ENCODE measurements at places on chromosomes 5 and 9.

DNA sequence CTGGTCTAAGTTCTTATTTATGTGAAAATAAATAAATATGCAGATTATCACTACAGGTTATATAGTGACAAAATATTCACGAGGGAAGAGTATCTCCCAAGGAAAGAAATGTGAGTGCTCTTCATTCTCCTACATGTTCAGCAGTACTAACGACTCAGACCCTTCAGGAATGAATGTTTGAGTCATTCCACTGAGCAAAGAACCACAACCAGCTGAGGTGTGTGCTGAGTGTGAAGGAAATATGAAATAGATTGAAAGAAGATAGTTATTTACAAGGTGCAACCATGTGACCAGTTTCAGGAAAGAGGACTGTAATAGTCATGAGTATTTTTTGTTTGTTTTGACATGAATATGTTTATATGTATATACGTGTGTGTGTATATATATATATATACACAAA lies 228.7 kb downstream of the TUSC1 start:
- no peak for DNase-seq

DNA sequence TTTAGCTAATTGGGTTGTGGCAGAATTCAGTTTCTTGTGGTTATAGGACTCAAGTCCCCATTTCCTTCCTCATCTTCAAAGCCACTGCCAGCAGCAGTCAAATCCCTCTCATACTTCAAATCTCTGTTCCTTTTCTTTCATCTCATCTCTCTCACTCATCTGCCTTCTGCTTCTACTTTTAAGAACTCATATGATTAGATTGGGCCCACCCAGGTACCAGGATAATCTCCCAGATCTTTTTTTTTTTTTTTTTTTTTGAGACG lies 8.0 kb upstream of the REEP5 start:
- no peak for DNase-seq

DNA sequence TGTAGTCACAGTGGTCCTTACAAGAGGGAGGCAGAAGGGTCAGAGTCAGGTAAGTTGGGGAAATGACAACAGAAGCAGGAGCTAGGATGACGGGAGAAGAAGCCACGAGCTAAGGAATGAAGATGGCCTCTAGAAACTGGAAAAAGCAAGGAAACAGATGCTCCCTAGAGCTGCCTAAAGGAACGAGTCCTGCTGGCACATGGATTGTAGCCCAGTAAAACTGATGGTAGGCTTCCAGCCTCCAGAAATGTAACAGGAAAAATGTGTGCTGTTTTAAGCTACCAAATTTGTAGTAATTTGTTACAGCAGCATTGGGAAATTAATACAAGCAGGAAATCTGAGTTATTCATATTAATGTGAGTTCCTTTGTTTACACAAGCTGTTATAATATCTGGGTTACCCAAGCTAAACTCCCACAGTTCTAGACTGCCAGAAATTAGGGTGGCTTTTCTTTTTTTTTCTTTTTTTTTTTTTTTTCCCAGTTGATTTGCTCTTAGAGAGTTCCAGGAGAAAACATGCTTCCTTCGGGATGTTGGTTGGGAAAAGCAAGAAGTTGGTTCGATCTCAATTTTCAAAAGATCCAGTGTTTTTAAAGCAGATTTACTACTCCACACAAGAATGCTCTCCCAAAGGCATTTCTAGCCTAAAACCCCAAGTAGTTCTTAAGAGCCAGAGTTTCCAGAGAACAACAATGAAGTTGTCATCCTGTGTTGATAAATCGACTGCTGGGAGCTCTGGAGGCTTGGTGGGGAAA lies 400.0 kb upstream of the SLC24A2 start:
- DNase-seq: no peak

DNA sequence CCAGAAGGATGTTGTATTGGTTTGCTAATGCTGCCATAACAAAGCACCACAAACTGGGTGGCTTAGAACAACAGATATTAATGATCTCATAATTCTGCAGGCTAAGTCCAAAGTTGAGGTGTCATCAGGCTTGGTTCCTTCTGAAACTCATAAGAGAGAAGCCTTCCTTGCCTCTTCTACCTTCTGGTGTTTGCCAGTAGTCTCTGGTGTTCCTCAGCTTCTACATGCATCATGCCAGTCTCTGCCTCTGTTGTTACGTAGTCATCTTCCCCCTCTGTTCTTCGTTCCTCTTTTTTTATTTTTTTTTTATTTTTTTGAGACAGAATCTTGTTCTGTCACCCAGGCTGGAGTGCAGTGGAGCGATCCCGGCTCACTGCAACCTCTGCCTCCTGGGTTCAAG lies 61.8 kb downstream of the LRRC70 start:
- DNase-seq: no peak

GRCh38 chr5:150918613-150919012 lies 13.8 kb upstream of the ZNF300 start:
- no peak for DNase-seq

GRCh38 chr9:81826517-81826906 lies 101.7 kb upstream of the SPATA31D4 start:
- no peak for DNase-seq

DNA sequence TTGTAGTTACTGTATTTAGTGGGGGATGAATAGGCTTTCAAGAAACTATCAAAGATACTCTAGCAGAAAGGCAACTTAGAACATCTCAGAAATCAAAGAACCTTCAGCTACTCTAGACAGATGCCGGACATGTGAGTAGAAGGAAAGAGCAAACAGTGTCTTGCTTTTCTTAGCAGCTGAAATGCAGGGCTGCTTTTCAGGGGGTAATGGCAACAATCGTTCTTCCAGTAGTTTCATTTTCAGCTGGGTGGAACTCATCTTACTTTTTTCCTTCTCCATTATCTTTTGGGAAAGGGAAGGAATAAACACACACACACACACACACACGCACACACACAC lies 281.6 kb downstream of the CRB2 start:
- DNase-seq: no peak

GRCh38 chr5:147805030-147805454 lies 22.5 kb upstream of the JAKMIP2 start:
- no peak for DNase-seq

DNA sequence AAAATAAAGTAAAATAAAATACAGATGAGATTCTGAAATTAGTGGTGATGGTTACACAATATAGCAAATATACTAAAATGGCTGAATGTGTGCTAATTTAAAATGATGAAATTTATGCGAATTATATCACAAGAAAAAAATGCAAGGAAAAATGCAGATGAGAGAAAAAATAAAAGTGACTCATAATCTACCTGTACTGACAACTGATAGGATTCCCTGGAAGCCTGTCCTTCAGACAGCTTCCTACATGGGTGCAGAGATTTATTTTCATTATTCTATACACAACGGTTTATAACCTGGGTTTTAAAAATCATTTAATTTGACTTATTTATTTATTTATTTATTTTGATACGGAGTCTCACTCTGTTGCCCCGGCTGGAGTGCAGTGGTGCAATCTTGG lies 5.8 kb upstream of the NCS1 start:
- DNase-seq: no peak

DNA sequence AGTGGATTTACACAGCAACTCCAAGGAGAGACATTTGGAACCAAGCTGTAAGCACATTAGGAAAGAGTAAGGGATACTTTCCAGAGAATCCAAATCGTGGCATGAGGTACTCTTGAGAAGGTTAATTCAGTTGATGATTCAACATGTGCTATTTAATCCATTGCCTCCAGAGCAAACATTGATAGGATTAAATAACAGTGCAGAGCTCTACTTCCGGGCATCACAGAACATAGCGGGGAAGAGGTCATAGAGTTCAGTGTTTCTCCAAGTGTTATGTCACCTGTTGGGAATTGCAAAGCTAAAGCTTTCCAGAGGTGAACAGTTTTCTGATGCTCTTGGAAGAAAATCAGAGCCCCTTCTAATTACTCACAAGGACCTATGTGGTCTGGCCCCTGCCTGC lies 127.5 kb downstream of the PPP2R2B start:
- no peak for DNase-seq

GRCh38 chr9:116774421-116775180 lies 87.5 kb downstream of the TRIM32 start:
- no peak for DNase-seq

DNA sequence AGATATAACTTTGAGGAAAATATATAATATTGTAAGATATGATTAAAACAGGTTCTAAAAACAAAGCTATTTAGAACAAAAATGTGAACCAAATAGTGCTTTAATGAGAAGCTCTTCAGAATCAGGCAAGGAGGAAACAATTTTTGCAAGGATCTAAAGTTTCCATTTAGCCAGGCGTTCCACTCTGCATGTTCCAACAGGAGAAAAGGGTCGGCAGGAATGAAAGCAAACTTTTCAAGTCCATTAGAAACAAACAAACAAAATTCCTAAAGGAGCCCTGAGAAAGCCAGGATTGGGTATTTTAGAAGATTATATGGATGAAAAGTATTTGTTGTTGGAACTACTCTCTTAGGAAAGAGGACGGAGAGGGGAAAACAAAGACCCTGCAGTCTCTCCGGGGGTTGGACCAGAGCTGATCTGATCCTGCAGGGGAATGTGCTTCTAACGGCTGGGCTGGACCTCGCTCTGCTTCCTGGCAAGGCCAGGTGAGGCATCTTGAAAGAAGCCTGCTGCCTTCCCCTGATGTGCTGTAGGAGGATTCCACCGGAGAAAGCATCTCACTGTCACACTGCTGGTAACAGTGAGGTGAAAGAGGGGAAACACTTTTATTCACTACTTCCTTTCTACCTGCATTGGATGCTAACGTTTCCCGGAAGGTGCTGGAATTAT lies 94.6 kb downstream of the PRRT1B start:
- DNase-seq: no peak

DNA sequence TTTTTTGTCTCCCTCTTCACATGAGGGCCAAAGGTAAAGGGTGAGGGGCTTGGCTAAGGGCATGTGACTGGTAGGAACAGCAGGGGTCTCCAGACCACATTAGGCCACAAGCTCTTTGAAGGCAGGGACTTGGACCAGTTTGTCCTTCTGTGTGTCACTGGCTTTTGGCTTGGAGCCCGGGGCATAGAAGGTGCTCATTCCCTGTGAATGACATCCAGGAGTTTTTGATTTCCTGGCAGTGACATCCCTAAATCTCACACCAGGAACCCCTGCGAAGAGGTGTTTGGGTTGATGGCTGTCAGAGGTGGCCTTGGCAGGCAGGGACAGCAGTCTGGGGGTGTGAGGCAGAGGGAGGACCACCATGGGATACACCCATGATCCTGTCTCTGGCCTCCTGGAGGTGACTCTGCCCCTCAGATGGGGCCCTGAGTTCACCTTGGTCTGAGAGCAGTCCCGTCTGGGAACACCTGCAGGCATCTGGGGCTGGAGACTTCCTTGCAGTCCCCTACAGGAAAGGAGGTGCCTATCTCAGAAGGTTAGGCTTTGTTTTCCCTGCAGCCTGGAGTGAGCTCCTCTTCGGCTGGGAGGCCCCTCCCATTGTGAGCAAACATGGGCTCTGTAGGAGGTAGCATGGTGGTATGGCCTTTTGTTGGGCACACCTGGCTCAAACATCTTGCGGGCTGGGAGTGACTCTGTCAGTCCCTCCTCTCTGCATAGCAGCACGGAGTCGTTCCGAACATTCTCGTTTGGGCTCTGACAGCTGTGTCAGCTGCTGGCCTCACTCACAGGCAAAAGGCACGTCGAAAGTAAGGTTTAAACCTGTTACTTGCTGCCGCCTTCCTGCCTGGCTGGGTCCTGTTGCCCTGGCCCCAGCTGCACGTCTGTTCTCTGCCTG lies 38.6 kb upstream of the PITX1 start:
- no peak for DNase-seq

GRCh38 chr5:122180863-122181548 lies 51.7 kb downstream of the ZNF474 start:
- no peak for DNase-seq

- DNase-seq: no peak
Observed at GRCh38 chr5:126368239-126368812, 54.9 kb upstream of the GRAMD2B start.

DNA sequence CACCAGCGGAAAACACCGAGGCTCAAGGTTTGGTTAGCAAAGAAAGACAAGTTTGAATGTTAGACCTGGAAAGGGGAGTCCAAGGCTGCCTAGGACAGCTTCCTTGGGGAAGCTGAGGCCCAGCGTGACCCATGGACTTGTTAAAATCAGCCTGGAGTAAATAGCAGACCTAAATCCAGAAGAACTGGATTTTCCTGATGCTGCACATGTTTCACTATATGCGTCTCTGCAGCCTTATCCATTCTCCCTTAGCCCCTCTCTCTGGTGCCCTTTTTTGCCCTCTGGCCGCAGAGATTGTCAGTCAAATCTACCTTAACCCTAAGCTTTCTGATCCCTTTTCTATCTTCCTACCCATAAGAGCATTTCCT lies 119.9 kb downstream of the NTRK2 start:
- DNase-seq: no peak

- no peak for DNase-seq
Observed at GRCh38 chr5:6785161-6785860, 72.1 kb downstream of the TENT4A start.

DNA sequence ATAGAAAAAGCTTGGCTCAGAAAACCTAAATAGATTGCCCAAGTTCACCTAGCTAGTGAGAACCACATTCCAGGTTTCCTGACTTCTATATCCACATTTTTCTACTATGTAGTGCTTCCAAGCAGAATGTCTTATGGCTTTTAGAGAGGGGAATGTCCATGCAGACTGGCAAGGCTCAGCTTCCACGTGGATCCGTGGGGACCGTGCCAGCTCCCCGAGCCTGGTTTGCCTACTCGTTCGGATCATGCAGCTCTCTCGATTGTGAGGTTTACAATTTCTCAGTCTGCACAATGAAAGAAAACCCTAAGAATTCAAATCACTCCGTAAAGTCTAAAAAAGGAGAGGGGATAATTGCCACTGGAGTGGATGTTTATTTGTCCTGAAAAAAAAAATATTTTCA lies 256.5 kb upstream of the NR4A3 start:
- no peak for DNase-seq

GRCh38 chr5:167355346-167355745 lies 936.1 kb upstream of the WWC1 start:
- no peak for DNase-seq

DNA sequence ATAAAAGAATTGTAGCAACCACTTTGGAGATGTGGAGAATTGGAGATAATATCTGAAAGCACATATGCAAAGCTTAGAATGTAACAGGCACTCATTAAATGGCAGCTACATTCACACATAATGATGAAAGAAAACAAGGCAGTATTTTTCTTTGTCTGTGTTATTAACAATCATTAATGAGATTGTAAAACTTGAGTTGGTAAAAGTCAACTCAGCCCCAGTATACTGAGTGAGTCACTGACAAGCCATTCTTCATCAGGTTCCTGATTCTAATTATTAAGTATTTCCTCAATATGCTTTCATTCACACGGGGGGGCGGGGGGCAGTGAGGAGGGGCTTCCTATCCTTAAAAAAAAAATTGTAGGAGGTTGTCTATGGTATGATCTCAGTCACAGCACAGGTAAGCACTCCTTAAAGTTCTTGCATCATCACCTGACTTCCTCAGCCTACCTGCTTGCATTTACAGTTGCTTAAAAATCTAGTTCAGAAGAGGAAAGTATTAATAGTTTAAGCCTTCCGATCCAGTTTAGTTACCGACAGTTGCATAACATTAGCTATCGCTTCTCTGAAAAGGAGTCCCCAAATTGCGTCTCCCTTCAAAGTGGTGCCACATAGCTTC lies 379.8 kb downstream of the EFNA5 start:
- no peak for DNase-seq

DNA sequence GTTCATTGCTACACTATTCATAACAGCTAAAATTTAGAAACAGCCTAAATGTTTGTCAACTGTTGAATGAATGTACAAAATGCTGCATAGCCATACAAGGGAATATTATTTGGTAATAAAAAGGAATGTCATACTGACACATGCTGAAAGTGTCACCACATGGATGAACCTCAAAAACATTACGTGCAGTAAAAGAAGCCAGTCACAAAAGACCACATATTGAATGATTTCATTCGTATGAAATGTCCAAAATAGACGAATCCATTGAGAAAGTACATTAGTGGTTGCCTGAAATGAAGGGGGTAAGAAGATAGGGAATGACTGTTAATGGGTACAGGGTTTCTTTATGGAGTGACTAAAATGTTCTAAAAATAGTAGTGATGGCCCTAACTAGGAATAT lies 11.6 kb upstream of the ECM2 start:
- DNase-seq: no peak

All from CD4-positive, alpha-beta T cell (primary cell).